ENCODE measurements at places on chromosomes 12 and 14.
A peak's percentile ranks its signal among the peaks of the same experiment; 100 is the strongest.

DNA sequence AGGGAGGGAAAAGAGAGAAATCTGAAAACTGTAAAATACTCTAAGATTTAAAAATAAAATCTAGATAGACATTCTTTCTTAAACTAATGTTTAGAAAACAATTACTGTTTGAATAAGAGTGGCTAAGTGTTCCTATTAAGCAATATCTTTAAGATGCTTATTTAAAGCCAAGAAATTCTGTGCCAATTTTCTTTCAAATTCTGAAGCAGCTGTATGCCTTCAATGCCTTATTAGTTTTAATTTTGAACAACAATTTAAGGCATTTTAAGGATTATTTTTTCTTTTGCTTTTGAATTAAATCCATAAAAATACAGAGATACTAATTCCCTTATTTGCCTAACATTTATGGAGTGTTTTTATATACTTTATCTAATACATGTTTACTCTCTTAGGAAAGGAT, 50.3 kb upstream of the KITLG start:
- DNase-seq = no peak

DNA sequence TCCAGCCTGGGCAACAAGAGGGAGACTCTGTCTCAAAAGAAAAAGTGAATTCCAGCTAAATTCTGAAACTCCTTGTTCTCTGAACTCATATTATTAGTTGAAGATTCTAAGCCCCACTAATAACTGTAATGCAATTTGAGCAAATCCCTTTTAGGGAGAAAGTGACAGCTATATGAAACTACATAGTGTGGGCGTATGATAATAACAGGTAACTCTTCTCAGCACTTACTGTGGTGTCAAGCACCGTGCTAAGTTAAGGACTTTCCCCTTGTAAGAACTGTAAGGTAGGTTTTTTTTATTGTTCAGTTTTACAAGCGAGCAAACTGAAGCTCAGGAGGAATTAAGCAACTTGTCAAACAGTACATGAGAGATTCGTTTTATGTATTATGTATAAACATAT, 5.4 kb downstream of the ANKRD13A start:
- DNase-seq = no peak

- no peak for DNase-seq
Measured at GRCh38 chr14:101937926-101938767, 26.2 kb upstream of the DYNC1H1 start.

DNA sequence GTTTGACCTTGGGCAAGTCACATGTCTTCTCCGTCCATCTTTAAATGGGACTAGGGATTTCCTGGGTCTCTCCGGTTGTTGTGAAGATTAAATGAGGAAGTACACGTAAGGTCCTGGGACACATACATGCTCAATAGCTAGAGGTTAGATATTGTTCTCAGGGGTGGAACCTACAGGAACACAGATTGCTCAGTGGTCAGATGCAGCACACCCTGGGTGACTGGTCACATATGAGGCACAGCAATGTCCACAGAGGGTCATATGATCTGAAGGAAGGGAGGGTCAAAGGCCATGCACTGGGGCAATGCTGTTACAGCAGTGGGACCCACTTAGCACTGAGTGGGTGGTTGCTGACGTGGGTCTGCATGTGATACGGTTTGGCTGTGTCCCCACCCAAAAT, 11.4 kb upstream of the SLC8B1 start:
- no peak for DNase-seq

DNA sequence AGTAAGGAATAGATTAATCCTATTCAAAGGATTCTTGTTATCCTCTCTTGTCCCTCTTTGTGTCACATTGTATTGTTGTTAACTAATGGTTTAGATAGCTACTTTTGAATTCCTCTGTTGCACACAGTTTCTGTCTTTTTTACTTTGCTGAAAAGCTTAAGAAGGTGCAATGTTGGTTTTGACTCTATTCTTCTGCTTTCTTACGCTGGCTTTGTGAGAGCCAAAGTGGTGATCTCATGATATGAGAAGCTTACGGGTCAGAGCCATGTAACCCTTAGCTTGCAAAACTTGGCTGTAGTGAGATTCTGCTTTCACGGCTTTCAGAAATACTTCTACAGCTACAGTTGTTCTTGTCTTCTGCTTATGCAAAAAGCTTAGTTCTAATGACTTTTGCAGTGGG, 239.7 kb downstream of the TRHDE start:
- DNase-seq = no peak

DNA sequence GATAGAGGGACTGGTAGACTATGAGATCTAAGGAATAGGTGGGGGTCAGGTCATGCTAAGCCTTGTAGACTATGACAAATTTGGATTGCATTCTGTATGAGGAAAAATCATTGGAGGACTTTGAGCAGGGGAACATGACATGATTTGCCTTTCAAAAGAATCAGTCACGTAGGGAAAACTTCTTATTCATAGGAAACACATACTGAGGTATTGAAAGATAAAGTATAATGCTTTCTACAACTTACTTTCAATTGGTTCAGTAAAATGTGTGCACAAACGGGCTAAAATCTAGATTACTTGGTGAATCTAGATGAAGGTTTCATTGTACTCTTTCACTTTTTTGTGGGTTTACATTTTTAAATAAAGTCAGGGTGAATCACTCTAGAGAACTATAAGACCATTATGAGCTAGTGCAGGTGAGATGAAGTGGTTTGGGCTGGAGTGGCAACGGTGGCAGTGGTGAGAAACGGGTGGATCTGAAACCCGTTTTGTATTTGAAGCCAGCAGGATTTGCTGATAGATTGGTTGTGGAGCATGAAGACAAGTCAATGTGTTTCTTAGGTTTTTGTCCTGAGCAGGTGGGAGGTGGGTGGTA, 6.7 kb downstream of the BBS10 start:
- no peak for DNase-seq

GRCh38 chr14:101506211-101506925, 54.9 kb upstream of the DIO3 start:
- no peak for DNase-seq

- DNase-seq = peak; percentile 19
Measured at GRCh38 chr14:54902521-54903420, at the start of gene GCH1. GCH1 (minus strand) TSS chr14:54902826; CDS start chr14:54902663, 163 bp downstream.

- no peak for DNase-seq
Measured at GRCh38 chr12:43951286-43951685, 115.4 kb downstream of the TMEM117 start.
